DND-41 (cell line): ENCODE measurements at places on chromosomes 2 and 18.

DNA sequence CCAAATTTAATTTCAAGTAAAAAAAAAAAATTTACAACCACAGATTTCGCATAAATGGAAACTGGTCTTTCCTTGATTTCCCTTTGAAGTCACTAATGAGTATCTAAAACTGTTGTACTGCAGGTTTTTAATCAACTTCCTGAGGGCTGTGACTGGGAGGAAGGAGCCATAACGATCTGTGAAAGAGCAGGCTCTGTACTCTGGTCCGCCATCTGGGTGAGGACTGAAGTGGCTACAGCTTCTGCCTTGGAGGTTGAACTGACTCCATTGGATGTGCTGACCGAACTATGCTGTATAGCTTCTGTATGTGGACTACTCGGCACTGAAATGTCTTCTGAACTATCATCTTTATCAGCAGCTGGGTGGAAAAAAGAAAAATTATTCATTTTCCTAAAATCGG, 69.3 kb upstream of the CHN1 start:
- DNase-seq: no peak

- no peak for DNase-seq
Measured at GRCh38 chr2:226207671-226208070, 591.9 kb downstream of the IRS1 start.

GRCh38 chr2:153074207-153074606, 355.8 kb downstream of the ARL6IP6 start:
- DNase-seq: no peak

- peak; percentile 79 for DNase-seq
Measured at GRCh38 chr18:76374330-76375281, 120.4 kb downstream of the ZNF516 start.

DNA sequence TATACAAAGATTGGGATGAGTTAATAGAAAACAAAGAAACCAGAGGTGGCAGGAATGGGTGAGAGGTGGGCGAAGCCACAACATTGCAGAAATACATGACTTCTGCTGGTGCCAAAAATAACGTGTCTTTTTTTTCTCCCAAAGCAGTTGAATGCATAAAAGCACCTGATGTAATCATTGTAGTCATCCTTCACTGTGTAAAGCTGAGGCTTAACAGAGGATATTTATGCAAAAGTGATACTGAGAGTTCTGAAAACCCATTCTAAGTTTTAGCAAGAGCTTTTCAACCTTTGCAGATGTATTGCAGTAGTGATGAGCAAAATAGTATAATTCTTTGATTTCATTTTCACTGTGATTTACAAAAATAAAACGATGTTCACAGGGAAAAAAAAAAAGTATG, 173.0 kb downstream of the PTGR3 start:
- no peak for DNase-seq

DNA sequence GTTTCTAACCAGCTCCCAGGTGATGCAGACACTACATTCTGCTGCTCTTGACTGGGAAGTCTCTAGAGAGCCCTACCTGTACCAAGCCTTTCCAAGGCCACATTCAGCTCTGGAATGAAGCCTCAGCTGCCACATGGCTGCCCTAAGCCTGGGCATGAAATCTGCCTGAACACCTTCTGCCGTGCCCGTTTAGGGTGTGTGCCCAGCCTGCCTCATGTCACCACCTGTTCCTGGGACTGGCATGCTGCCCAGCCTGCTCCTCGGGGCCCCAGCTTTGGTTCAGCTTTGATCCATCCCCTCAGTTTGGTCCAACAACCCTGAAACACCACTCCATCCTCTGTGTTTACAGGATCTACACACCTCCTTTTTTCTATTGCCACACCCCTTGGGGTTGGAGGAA, 210.9 kb downstream of the L3MBTL4 start:
- no peak for DNase-seq

DNA sequence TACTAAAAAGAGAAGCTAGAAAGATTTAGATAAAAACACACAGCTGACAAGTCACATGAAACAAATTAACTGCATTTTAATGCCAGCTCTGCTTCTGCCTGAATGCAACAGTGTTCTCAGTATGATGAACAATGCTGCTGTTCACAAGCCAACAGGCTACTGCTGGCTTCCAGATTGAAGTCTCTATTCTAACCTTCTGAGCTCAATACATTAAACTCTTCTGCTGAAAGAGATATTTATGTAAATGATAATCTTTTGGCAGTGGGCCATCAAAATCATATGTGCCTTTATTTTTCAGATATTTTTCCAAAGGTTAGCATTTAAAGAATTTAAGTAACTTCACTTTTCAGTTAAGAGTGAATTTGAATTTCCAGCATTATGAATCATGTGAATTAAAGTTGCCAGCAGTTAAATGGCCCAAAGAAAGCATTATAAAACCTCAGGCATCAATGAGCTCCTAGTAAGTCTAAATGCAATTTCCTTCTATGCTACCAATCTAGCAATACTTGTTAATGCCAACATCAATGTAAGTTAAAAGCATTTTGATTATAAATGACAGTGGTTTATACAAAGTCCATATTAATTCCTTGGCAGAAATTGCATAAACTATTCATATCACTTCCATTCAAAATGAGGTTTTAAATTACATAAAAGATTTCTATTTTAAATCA, 72.4 kb downstream of the ID2 start:
- DNase-seq: no peak

GRCh38 chr2:217434180-217434975, 568.4 kb downstream of the TNS1 start:
- DNase-seq: peak; percentile 9

- DNase-seq: no peak
Measured at GRCh38 chr2:146385031-146385430, 1459.8 kb upstream of the ACVR2A start.

DNA sequence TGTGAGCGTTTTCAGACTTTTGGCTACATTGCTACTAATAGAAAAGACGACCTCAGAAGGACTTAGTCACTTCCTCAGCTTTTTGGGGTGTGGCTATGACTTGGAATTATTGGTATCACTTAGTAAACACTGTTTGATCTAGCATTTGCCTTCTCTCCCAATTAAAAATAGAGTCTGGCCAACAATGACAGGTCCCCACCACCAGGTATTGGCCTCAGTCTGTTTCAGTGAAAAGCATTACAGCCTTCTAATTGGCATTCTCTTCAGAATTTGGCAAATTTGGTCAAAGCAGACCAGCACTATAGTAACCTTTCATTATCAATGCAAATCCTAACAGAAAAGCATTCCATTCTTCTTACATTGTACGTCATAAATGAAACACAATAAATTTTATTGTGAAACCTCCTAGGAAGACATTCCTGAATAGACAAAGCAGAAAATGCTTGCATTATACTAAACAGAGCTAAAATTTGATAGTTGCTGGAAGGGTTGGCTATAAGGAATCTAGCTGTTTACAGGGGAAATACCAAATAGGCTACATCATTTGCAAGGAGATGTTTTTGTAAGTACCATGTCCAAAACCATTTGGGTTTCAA, 613.9 kb downstream of the IRS1 start:
- DNase-seq: no peak

- no peak for DNase-seq
Measured at GRCh38 chr2:223920109-223920508, 25.0 kb downstream of the WDFY1 start.

DNA sequence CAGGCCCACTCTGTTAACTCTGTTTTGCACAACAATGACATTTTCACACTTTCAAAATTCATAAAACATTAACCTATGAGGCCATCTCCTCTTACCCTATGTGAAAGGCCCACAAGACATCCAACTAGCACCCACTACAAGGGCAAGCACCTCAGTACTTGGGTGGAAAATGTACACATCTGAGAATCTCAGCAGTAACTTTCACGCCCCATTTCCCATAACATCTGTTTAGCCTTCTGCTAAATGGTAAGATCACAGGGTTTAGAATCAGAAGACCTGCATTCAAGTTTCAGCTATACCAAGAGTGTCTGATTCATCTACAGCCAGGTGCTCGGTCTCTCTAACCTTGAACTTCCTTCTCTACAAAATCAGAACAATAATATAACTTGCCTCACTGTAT, 89.2 kb downstream of the SP100 start:
- no peak for DNase-seq

- no peak for DNase-seq
Measured at GRCh38 chr2:98903767-98904485, 32.1 kb downstream of the CRACDL start.

GRCh38 chr2:100730290-100730868, 89.6 kb upstream of the NPAS2 start:
- DNase-seq: peak; percentile 49

DNA sequence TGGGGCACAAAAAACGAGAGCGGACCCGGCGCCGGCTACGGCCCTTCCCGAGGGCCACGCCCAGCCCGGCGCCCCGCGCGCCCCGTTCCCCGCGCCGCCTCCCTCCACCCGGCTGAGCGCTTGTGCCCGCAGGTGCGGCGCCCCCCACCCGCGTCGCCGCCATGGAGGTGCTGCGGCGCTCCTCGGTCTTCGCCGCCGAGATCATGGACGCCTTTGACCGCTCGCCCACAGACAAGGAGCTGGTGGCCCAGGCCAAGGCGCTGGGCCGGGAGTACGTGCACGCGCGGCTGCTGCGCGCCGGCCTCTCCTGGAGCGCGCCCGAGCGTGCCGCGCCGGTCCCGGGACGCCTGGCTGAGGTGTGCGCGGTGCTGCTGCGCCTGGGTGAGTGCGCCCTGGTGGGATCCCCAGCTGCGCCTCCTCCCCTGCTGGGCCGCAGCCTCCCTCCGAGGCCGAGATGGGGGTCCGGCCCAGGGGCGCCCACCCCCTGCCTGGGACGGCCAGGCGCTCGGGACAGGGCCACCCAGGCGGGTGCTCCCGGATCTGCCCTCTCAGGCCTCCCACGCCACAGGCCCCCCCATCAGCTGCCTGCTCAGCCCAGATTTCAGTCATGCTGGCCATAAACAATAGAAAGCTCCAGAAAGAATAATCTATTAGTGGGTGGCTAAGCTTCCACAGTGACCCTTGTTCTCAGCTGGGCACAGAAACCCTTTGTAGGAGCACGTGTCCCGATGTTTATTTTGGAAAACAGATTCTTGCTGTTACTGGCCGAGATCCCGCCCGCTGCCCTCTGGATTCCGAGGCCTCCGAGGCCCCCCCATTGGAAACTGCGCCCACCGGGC, 997 bp downstream of the BOK start:
- DNase-seq: no peak

GRCh38 chr18:10912790-10913545, 236.4 kb downstream of the PIEZO2 start:
- DNase-seq: no peak

DNA sequence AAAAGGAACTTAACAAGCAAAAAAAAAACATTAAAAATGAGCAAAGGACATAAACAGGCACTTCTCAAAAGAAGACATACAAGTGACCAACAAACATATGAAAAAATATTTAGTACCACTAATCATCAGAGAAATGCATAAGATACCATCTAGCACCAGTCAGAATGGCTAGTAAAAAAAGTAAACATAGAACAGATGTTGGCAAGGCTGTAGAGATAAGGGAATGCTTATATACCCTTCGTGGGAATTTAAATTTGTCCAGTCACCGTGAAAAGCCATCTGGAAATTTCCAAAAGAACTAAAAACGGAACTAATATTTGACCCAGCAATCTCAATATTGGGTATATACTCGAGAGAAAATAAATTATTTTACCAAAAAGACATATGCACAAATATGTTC, 1751.3 kb upstream of the LRRTM1 start:
- DNase-seq: no peak

GRCh38 chr2:217877866-217878265, 124.9 kb downstream of the TNS1 start:
- DNase-seq: no peak

DNA sequence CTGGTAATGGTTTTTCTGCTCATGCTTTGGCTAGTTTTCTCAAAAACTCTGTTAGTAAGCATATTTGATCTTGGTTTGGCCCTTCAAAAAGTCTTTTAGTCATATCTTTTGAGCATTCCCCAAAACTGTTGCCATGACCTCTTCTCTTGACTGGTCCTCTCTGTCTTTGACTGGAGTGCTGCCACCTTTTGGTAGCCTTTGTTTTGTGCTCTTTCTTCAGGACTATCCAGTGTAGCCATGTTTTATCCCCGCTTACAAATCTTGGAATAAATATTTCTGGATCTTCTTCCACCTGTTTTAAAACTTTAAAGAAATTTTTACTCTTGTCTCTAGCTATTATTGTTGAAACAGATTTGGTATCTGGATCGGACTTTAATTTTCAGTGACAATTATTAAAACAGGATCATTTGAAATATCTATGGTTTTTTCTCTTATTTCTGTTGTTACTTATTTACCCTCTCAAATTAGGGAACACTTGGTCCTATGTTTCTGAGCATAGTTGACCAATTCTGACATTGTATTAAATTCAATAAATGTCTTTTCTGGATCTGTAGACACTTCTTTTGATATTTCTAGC, 965 bp upstream of the ELOA2 start:
- DNase-seq: peak; percentile 14

GRCh38 chr18:8706791-8707555, 1.6 kb downstream of the MTCL1 start:
- no peak for DNase-seq

- no peak for DNase-seq
Measured at GRCh38 chr18:6405237-6406074, 9.3 kb downstream of the L3MBTL4 start.

DNA sequence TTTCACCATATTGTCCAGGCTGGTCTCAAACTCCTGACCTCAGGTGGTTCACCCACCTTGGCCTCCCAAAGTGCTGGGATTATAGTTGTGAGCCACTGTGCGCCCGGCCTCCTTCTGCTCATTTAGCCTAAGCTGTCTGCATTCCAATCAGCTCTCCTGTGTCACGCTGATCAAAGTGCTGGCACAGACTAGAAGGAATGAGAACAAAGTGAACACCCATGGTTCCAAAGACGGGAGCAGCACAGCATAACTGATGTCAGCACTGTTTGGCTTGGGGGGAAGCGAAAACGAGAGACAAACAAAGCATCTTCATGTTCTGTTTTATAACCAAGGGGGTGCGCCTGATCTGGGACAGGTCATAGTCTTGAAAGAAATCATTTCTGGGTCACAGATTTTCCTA, 43.3 kb downstream of the DIPK1C start:
- no peak for DNase-seq

GRCh38 chr2:6784291-6784690, 81.4 kb downstream of the CMPK2 start:
- DNase-seq: no peak

DNA sequence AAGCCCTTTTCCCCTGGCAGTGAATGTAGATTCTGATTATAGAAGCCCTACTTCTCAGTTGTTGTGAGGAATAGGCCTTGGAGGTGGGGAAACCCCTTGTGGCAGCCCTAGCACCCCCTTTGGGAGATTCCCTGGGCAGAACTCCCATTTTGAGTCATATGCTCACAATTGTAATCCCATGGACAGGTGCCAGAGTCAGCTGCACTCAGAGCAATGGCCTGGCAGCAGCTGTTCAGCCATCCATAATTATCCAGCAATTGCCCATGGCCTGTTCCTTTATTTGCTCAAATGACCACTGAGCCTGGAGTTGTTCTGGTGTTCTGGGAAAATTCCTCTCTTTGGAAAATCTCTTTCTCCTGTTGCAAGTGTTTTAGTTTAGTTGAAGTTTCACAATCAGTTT, 71.7 kb downstream of the PTRHD1 start:
- DNase-seq: no peak
